ENCODE measurements at places on chromosomes 1 and 21. TPM values are rescaled to one million over a fixed set of nuclear protein-coding genes. Genes with fewer than 3 reads are reported as not detected.

Gene SPATA1
- total RNA-seq: 1.1 TPM

Gene S100A1
- not detected for total RNA-seq

Gene GPR25
- not detected for total RNA-seq

Gene SNX7
- total RNA-seq: 77.2 TPM

Gene TRIM67
- total RNA-seq: not detected

Gene RPS6KC1
- total RNA-seq: 31.2 TPM

Gene AIRE
- total RNA-seq: not detected

Gene GNAT2
- total RNA-seq: 0.13 TPM

Gene OR2T34
- total RNA-seq: not detected

Gene ABCA4
- total RNA-seq: 2.3 TPM

Gene TINAGL1
- 456 TPM for total RNA-seq

Gene IQCC
- total RNA-seq: 1.9 TPM

Gene ODF2L
- total RNA-seq: 98.0 TPM

Gene SPRR1B
- not detected for total RNA-seq

Gene GJA9
- not detected for total RNA-seq

Gene ATXN7L2
- total RNA-seq: 2.8 TPM

Gene FCGR2B
- not detected for total RNA-seq

Gene AQP10
- 0.13 TPM for total RNA-seq

Gene TNFRSF1B
- 28.1 TPM for total RNA-seq

Gene NT5C1A
- total RNA-seq: not detected

Gene SLC16A4
- total RNA-seq: 9.6 TPM

Gene DENND2C
- 0.86 TPM for total RNA-seq

Gene FLG2
- total RNA-seq: not detected

Gene OR2G3
- total RNA-seq: not detected

Gene DCDC2B
- total RNA-seq: not detected

Gene CD1E
- not detected for total RNA-seq

Gene SERTAD4
- 2.7 TPM for total RNA-seq

Gene PAPPA2
- 0.80 TPM for total RNA-seq

Gene HHIPL2
- total RNA-seq: under 0.01 TPM

Gene LMX1A
- not detected for total RNA-seq

Gene TSPAN2
- 2.0 TPM for total RNA-seq

Gene MYOC
- not detected for total RNA-seq

Gene INSRR
- total RNA-seq: not detected

Gene TMEM269
- total RNA-seq: 0.13 TPM

Gene SLC37A1
- 9.4 TPM for total RNA-seq

Gene CLSTN1
- total RNA-seq: 82.9 TPM

Gene CLDN17
- total RNA-seq: not detected

Gene WDTC1
- 18.1 TPM for total RNA-seq

Gene NBPF14
- 14.6 TPM for total RNA-seq

Gene CENPF
- total RNA-seq: 64.0 TPM

Gene FLG
- total RNA-seq: under 0.01 TPM

Gene A3GALT2
- not detected for total RNA-seq

Gene ZNF648
- total RNA-seq: not detected

Gene RGS16
- total RNA-seq: not detected

Gene PRAMEF1
- not detected for total RNA-seq

Gene CHI3L2
- not detected for total RNA-seq

Gene PPFIA4
- total RNA-seq: 0.29 TPM

Gene PGBD5
- total RNA-seq: under 0.01 TPM

Gene TDRD5
- not detected for total RNA-seq

Gene OR10K1
- total RNA-seq: not detected

Gene ADAMTSL4
- 0.86 TPM for total RNA-seq

Gene CHAF1B
- 8.2 TPM for total RNA-seq

Gene OR10J1
- not detected for total RNA-seq

Gene FMO5
- total RNA-seq: 1.1 TPM

All from thoracic aorta endothelial cell (primary cell).